ENCODE measurements at places on chromosomes 6 and 20.

DNA sequence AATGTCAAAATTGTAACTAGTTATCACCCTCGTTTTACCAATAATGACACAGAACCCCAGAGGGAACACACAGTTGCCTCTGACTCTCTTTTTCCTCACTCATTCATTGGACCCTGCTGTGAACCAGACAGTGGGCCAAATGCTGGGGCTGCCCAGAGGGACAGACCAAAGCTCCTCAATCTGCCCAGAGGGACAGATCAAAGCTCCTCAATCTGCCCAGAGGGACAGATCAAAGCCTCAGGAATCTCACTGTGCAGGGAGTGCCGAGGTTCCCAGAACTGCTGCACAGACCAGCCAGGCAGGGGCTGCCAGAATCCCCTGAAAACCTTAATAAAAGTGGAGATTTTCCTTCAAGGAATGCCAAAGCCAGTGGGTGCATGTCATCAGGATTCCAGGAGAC lies 179.1 kb downstream of the SOD2 start:
- no peak for DNase-seq

DNA sequence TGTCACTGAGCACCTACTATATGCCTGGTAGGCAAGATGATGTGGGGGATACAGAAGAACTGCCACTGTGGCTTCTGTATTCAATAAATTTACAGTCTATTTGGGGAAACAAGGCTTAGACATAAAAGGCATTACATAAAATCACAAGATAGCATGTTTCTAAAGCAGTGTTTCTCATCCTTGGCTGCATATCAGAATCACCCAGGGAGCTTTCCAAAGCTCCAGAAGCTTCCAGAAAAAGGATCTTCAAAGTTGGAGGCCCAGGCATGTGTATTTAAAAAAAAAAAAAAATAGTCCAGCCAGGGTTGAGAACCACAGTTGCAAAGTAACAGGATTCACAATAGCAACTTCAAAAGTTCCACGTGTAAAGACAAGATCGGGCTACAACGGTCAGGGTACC lies 112.4 kb upstream of the SPACA1 start:
- DNase-seq, result no peak

DNA sequence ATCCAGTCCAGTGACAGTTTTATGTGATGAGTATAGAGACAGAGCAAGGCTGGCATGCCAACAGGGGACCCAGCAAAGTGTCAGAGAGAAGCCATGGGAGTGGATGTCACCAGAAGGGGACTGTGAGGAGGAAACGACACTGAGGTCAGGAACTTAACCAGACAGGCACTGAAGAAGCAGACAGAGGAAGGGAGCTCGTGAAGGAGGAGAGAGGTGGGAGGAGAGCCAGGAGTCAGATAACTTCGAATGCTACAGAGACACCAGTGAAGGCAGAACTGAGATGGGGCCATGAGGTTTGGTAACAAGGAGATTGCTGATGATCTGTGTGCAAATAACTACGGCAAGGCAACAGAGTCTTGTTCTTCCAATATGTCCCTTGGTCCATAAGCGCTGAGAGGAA lies 211.1 kb upstream of the FOXA2 start:
- DNase-seq, result no peak

GRCh38 chr20:472889-473292 lies 10.6 kb upstream of the TBC1D20 start:
- DNase-seq, result no peak

GRCh38 chr6:56222499-56222898 lies 24.9 kb downstream of the COL21A1 start:
- DNase-seq, result no peak

DNA sequence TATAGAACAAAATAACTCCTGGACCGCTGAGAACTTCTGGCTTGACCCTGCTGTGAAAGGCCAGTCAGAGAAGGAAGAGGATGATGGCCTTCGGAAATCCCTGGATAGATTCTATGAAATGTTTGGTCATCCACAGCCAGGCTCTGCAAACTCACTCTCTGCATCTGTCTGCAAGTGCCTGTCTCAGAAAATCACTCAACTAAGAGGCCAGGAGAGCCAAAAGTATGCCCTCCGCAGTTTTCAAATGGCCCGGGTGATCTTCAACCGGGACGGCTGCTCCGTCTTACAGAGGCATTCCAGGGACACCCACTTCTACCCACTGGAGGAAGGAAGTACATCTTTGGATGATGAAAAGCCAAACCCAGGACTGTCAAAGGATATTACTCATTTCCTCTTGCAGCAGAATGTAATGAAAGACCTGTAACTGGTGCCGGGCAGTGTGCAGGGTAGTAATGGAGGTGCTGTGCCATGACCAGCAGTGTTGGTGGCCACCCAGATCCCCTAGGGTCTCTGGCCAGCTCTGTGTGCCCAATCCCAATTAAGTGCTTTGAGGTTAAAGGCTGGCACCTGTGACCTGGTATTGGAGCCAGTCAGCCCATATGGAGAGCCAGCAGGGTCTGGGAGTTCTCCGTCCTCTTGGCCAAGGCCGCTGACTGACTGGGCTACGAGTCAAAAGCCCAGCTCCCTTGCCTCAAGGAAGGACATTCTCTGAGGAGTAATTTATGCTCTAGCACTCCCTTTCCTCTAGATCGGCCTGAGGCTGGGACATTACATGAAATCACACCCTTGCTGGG lies 87.1 kb downstream of the TRMT6 start:
- no peak for DNase-seq

GRCh38 chr20:40009542-40009941 lies 679.5 kb downstream of the MAFB start:
- DNase-seq, result no peak

- DNase-seq, result no peak
Observed at GRCh38 chr6:20211941-20212391, 303 bp downstream of the MBOAT1 start.

- no peak for DNase-seq
Observed at GRCh38 chr6:129748901-129749748, 39.1 kb upstream of the ARHGAP18 start.

DNA sequence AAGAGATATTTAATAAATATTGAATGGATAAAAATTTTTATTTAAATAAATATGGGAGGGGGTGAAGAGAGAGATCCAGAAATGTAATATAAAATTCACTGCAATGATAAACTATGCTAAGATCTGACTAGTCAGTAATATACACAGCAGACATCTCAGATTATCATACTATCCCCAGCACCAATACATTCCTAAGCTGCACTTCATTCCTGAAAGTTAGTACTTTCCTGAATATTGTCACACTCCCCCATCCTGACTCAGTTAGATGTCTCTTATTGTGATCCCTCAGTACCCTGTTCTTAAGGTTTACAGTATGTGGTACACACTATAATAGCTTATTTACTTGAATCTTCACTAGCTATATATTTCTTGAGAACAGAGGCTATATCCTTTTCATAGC lies 88.3 kb upstream of the KCNQ5 start:
- no peak for DNase-seq

DNA sequence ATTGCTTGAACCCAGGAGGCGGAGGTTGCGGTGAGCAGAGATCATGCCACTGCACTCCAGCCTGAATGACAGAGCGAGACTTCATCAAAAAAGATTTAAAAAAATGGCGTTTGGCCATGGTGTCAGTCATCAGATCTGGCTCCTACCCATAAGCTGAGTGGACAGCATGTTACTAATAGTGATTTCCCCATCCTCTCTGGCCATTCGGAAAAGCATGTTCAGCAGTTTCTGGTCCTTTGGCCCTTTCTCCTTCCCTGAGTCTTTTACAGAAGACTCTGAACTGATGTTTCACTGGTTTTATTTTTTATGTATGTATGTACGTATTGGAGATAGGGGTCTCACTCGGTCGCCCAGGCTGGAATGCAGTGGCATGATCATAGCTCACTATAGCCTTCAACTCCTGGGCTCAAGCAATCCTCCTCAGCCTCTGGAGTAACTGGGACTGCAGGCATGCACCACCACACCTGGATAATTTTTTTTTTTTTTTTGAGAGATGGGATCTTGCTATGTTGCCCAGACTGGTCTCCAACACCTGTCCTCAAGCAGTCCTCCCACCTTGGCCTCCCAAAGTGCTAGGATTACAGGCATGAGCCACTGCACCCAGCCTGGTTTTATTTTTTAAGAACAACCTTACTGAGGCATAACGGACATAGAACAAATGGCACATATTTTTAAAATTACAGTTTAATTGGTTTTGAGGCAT lies 84.2 kb upstream of the CNKSR3 start:
- DNase-seq, result no peak

DNA sequence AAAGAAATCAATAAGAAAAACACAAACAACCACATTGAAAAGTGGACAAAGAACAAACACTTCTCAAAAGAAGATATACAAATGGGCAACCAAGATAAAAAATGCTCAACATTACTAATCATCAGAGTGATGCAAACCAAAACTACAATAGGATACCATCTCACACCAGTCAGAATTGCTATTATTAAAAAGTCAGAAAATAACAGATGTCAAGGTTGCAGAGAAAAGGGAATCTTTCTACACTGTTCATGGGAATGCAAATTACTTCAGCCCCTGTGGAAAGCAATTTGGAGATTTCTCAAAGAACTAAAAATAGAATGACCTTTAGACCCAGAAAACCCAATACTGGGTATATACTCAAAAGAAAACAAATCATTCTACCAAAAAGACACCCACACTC lies 29.8 kb downstream of the KIF6 start:
- DNase-seq, result no peak

- no peak for DNase-seq
Observed at GRCh38 chr20:26276554-26277210, 580.0 kb upstream of the ZNF337 start.

DNA sequence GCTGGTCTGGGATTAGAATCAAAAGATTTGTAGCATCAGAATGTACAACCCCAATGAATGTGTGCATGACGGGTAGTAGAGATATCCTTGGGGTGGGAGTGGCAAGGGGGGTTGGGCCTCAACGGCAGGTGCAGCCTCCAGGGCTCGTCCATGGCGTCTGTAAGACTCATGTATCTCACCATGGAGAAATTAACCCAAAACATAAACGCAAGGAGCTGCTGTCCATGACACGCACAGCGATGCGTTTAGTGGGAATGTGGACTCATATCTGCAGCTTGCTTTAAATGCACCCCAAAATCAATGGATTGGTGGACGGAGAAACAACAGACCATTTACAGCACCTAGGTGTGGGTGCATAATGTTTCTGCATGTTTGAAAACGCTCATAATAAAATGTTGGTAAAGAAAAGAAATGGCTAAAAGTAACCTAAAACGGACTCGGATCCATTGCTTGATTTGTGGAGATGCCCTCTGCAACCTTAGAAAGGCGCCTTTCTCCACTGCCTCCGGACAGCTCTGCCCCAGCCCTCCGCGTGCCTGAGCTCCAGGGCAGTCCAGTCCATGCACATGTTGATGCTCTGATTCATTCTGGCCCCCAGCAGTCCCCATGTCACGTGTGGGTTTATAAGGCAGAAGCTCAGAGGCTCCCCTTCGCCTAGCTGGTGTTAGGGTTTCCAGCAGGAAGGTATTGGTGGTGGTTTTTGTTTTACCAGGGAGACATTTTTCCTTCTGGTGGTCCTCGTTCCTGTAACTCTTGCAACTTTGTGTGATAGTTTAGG lies 24.5 kb downstream of the PYGB start:
- DNase-seq, result no peak

DNA sequence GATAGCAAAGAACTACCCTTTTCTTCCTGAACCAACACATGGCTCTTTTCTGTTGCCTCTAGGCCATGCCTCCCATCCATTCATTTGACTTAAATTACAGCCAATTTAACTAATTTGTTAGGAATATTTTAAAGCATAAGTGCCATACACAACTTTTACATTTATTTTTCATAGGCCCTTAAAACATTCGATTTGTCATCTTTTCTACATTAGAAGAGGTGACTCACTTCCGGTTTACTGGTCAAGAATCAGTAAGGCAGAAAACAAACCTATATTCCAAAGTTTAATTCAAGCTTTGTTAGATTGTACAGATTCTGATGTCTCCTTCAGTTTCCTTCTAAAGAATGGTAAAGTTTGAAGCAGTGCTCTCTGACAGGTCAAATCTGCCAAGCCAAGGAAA lies 344.3 kb downstream of the SAMD5 start:
- no peak for DNase-seq

- no peak for DNase-seq
Observed at GRCh38 chr20:62710886-62711702, 2.5 kb downstream of the NTSR1 start.

DNA sequence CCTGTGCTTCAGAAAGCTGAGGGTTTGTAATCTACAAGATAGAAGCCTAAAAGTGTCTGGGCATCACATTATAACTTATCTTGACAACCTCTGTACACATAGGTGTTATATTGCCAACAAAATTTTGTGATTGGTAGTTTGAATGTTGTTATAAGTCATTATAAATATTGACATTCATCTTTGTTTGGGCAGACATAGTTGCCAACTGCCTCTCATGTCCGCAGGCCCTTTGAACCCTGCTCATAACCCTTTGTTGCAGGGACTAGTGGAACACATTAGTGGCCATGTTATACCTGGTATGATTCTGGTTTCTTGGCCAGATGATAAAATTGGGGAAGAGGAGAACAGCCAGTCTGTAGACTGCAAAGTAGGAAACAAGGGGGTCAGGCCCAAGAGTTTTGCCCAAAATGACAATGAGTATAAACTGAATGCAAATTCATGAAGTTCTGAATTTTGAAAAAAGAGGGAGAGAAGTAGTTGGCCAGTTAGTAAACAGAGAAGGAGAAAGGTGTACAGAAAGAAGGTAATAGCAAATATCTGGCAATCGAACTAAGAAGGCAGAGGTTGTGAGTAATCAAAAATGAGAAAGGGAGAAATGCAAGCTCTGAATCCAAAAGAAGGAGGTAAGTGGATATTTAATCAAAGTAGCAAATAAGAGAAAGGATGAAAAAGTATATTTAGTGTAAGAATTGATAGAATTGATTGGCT lies 21.6 kb upstream of the LMBRD1 start:
- no peak for DNase-seq

GRCh38 chr6:56742122-56742791 lies 99.6 kb upstream of the DST start:
- no peak for DNase-seq

DNA sequence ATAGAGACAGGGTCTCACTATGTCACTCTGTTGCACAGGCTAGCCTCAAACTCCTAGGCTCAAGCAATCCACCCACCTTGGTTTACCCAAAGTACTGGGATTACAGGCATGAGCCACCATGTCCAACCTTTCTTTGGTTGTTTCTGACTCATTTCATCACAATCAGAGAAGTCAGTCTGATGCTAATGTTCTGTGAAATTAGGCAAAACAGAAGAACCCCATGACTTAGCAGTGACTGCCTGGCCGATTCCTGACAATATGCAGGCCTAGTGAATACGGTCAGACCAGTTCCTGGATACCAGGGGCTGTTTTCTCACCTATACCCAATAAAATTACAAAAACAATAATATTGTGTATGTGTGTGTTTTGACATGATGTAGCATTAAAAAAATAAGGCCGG lies 58.8 kb upstream of the BTN3A2 start:
- DNase-seq, result no peak

GRCh38 chr6:148700047-148700715 lies 46.6 kb upstream of the UST start:
- no peak for DNase-seq

Data from Panc1 (cell line).